ENCODE measurements at places on chromosomes 16 and 17.
A peak's percentile ranks its signal among the peaks of the same experiment; 100 is the strongest.

DNA sequence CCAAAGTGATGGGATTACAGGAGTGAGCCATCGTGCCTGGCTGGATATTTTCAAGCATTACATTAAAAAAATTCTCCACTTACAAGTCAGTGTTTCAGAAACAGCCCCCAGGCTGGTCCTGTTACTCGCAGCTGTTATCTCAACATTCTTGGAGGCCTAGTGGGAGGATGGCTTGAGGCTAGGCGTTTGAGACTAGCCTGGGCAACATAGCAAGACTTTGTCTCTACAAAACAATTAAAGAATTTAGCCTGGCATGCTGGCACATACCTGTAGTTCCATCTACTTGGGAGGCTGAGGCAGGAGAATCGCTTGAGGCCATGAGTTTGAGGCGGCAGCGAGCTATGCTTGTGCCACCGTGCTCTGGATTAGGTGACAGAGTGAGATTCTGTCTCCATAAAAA lies 26.5 kb upstream of the SPNS3 start:
- DNase-seq = no peak

DNA sequence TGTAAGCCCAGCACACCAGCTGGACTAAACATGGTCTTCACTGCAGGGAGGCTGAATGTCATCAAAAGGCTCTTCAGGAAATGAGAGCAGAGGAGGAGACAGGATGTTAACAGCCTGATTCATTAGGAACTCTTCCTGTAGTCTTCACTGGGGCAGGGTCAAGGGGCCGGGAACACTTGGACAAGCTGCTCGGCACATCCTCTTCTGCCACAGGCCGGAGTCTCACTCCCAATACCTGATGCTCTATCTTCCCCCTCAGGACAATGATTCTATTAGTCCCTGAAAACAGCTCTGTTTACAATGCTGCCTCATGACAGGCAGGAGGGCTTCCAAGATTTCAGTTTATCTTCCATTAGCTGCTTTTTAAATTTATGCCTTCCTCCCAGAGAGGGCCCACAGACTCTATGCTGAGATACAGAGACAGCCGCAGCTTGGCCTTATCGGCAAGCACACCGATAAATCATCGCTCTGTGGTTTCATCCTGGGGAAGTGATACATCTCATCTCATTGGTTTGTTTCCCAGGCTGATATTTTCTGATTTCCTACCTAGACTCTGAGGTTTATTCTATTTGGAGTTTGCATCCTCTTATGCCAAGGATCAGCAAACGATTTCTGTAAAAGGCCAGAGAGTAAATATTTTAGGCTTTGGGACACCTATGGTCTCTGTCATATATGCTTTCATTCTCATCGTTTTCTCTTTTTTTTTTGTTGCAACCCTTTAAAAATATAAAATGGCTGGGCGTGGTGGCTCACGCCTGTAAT lies 214.0 kb upstream of the ASIC2 start:
- no peak for DNase-seq

DNA sequence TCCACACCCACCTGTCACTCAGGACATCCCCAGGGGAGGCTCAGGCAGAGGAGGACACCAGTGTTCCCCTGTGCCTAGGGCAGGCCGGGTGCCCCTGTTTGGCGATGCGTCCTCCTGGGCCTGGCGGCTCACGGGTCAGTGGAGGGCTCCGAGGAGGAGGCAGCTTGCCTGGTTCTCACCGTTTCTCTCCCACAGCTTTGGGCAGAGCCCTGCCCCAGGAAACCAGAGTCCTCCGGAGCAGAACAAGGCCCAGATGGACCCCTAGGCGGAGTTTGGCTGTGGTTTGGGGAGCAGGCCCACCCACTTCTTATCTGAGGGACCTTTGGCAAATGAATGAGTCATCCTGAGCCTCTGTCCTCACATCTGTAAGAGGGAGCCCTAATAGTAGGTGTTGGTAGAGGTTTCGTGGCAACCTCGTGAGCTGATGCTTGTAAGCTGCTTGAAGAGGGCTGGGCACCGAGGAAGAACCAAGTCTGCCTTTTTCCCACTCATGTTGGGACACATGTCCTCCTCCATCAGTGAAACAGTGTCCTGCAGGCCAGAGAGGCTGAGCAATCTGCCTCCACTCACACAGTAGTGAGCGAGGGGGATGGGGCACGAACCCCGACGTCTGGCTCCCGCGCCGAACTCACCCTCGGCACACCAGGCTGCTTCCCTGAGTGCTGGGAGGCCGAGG lies 247.0 kb upstream of the CIBAR2 start:
- no peak for DNase-seq

GRCh38 chr16:12757546-12757945 lies 46.1 kb downstream of the CPPED1 start:
- no peak for DNase-seq

DNA sequence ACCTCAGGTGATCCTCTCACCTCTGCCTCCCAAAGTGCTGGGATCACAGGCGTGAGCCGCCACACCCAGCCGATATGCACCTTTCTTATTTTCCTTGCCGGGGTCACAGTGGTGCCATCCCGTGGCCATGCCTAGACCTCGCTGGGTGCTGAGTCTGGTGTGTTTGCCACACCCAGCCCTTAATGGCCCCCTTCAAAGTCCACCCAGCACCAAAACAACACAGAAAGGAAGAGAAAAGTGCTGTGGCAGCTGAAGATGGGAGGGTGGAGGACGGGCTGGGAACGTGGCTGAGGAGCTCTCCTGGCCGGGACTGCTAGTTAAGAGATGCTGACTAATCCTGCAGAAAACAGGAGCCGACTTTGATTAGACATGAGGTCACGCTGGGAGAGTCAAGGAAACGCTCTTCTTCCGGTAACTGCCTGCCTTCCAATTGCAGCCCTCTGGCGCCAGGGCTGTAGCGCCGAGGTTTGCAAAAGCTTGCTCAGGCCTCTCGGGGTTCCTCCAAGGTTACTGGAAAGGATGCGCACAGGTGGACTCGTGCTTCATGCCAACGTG lies 10.9 kb downstream of the SLC43A2 start:
- DNase-seq = no peak

DNA sequence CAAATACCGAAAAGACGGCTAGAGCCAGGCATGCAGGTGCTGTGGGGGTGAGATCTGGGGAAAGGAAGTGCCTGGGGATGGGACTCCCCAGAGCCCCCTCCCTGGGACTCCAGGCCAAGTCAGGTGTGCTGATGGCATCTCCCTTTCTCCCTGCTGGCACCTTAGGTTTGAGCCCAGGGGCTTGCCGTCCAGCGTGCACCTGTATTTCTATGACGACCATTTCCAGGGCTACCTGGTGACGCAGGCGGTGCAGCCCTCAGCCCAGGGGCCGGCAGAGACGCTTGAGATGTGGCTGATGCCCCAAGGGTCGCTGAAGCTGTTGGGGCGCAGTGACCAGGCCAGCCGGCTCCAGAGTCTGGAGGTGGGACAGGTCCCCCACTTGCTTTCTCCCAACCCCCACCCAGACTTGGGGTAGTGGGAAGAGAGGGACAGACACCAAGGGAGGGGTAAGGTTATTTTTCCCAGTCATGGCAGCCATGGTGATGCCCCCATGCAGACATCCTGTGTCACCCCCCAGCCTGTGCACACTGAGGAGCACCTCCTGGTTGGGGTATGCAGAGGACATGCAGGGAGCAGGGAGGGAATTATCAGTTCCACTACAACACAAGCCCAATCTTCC lies 11.1 kb downstream of the XYLT2 start:
- no peak for DNase-seq

- peak; percentile 73 for DNase-seq
These were observed 67.8 kb downstream of the C16orf78 start for GRCh38 chr16:49441366-49441780.

DNA sequence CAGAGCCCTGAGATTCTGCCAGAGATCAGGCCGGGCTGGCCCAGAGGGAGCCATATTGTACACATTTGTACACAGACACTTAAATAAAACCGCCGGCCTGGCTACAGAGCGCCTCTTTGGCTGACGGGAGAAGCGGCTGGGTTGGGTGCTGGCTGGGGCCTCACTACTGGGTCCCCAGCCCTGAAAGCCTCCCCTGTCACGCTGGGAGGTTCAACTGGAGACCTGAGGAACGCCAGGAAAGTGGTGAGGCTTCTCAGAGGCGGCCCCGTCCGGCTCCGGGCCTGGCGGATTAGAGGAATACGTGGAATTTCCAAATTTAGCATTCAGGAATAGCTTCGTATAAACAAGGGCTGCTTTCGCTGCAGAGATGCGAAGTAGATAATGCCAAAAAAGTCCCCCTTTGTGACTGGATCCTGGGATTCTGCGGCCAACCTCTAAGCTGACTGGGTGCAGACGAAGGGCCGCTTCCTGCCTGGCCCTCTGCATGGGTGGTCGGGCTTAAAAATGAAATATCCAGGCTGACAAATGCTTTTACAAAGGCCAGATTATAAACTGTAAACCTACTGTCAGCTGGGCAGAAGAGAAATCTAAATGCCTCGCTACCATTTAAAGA lies 252.4 kb downstream of the IRF8 start:
- DNase-seq = no peak

- DNase-seq = no peak
These were observed 38.2 kb upstream of the ICAM2 start for GRCh38 chr17:64058621-64059020.

DNA sequence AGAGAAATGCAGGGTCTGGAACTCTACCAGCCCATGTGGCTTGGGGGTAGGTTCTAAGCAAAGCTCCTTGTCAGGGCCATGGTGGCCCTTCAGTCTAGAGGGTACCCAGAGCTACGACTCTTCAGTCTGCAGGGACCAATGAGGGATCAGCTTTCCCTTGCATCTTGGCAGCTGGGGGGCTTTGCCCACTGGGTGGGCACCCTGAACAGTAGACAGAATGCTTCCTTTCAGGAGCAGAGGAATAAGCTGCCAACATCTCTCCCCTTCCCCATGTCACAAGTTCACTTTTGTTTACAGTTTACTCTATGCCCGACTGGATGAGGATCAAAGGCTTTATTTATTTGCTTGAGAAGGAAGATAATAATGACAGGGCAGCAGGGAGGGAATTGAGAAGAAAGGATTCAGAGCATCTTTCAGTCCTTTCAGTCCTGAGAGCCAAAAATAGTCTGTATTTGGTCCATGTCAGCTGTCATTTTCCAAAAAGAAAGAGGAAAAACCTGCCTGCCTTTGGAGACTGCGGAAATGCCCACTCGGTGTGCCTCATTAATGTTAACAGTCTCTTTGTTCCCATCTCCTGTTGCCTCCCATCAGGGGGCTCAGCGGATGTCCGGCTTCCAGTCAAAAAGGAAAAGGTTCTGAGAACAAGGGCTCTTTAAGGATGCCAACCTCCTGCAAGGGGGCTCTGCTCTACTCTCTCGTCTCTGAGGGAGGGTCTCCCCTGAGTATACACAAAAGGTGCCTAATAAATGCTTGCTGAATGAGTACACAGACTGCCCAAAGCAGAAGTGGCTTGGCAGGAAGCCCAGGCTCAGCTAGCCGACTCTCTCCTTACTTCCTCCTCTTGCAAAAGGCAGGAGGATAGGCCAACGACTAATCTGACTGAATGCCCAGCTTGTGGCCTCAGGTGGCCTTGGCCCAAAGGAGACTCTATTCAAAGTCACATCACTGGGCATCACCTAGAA lies 17.1 kb downstream of the TRAF4 start:
- no peak for DNase-seq
